Spinal cord (tissue), 10 donors: ENCODE measurements at places on chromosomes 1 and 21. TPM values are rescaled to one million over a fixed set of nuclear protein-coding genes. Genes with fewer than 3 reads are reported as not detected.

The UBL4B gene
- not detected for total RNA-seq

The JAM2 gene
- total RNA-seq = 104 TPM

The PRR9 gene
- not detected for total RNA-seq

The RASSF5 gene
- 13.7 TPM for total RNA-seq

The LAMTOR2 gene
- 76.8 TPM for total RNA-seq

The KAZN gene
- 17.8 TPM for total RNA-seq

DNA sequence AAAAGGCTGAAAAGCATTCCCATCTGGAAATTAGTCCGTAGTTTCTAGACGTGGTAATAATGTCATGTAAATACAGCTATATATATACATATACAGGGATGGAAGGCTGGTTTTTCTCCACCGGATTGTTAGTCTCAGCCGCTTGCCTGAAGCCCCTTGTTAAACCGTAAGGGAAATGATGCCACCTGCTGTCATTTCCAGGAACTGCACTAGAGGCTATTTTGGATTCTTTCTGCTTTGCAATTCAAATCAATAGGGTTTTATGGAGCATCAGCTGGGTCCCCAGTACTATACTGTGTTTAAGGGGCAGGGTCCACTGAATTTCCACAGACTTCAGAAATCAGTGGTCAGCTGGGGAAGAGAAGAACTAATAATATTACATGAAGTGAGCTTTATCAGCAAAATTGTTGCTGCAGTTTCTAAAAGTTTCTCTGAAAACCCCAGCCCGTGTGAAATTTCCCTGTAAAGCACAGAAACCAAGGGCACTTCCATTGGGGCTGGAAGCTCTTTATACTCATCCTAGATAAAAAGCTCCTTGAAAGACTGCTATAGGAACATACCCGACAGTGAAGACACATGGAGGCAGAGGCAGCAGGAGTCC lies 33.8 kb upstream of the MPZL1 start:
- no peak overlapping the region for H3K27ac ChIP-seq
- H3K36me3 ChIP-seq = no peaks in the 10 kb centered on the region
- peak; percentile 83 for DNase-seq

GRCh38 chr1:212457740-212458338 lies 25.1 kb downstream of the NENF start:
- peaks cover 2% of the 10 kb centered on the region for H3K36me3 ChIP-seq
- peaks cover 23% of the 10 kb centered on the region for H3K4me1 ChIP-seq
- H3K27me3 ChIP-seq = no peaks in the 10 kb centered on the region

DNA sequence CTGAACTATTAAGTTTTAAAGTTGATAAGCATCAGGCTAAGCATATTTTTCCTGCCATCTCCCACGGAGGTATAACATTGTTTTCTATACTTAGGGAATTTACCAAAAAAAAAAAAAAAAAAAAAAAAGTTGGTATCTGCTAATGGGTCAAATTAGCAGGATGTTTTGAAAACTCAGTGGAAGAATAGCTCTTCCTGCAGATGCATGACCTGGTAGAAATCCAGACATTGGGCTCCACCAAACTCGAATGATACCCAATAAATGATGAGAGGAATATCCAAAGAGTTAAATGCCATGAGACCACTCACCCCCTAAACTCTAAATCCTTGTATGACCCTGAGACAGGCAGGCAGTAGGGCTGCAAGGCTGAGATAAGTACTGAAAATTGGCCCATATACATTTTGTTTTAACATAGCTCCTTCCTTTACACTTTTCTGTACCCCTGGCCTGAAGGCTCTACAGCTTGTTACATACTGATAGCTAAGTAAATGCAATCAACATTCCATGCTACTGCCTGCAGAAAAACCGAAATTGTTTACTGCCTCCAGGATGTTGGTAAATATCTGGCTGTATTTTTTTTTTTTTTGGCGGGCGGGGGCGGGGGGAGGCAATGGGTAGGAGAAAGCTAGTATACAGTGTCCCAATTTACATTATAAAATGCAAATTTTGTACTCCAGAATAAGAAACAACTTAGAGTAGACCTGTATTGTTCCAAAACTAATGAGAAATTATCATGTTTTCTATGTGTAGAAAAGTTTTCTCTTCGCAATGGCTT lies 57.6 kb downstream of the NFIA start:
- no peaks in the 10 kb centered on the region for H3K36me3 ChIP-seq
- peaks cover 12% of the 10 kb centered on the region for H3K4me1 ChIP-seq
- H3K4me3 ChIP-seq = no peak overlapping the region
- no peak for DNase-seq
- H3K27me3 ChIP-seq = no peaks in the 10 kb centered on the region

DNA sequence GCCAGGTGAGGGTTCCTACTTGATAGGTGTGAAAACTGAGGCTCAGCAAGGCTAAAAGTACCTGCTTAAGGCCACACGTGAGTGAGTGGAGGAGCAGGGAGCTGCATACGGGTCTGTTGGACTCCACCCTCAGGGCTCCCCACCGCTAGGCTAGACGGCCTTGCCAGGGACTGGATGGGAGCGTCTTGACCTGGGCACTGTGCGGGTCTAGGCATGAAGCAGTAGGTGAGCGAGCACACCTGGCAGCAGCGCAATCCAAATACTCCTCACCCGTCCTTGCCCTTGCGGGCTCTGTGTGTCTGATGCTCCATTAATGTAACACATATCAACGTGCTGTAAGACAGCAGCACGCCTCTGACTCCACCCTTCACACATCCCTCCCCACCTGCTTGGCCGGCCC lies 94.0 kb downstream of the LACTBL1 start:
- H3K36me3 ChIP-seq = peaks cover 63% of the 10 kb centered on the region
- no peak overlapping the region for H3K4me3 ChIP-seq
- no peak for DNase-seq

DNA sequence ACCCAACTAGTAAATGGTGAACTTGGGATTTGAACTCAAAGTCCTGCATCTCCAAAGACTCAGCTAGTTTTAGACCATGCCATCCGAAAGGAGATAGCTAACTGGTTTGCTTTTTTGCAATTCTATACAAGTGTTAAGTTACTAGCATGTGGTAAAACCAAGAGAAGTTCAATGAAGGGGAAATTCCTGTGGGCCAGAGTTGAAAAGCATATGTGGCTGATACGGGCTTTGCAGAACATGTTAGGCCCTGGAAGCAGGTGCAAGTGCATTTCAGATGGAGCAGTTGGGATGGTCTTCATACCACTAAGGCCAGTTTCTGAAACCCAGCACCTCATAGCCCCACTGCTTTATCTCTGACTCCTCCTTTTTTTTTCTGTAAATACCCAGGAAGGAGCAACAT lies 620.9 kb downstream of the PLPP3 start:
- no peak overlapping the region for H3K4me3 ChIP-seq
- no peak for DNase-seq
- no peaks in the 10 kb centered on the region for H3K27me3 ChIP-seq
- H3K36me3 ChIP-seq = no peaks in the 10 kb centered on the region
- no peaks in the 10 kb centered on the region for H3K4me1 ChIP-seq

- DNase-seq = no peak
- H3K27ac ChIP-seq = no peak overlapping the region
- no peaks in the 10 kb centered on the region for H3K27me3 ChIP-seq
- no peak overlapping the region for H3K4me3 ChIP-seq
These were observed 86.9 kb downstream of the SMYD2 start for GRCh38 chr1:214367841-214368240.

- H3K27ac ChIP-seq = no peak overlapping the region
These were observed 126.5 kb downstream of the SPATA46 start for GRCh38 chr1:162250004-162250730.

DNA sequence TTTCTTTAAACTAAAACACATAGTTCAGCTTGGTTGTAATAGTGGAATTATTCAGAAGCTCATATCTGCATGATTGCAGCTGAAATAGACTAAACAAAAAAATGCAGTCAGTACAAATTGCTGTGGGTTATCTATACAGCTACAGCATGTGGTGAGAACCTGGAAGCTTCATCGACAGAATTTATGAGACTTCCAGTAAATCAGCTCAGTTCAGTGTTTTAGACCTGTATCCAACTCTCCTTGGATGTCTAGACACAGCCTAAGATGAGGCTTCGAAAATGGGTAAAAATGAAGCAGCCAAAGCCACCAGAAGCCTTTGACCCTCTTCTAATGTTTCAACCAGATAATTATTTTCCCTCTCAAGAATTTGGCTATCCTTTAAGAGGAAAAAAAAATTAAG lies 127.1 kb upstream of the C1orf105 start:
- DNase-seq = no peak
- H3K27me3 ChIP-seq = no peaks in the 10 kb centered on the region
- no peaks in the 10 kb centered on the region for H3K36me3 ChIP-seq

GRCh38 chr1:40090652-40091355 lies 6.2 kb downstream of the PPT1 start:
- H3K36me3 ChIP-seq = peaks cover 30% of the 10 kb centered on the region
- H3K4me3 ChIP-seq = no peak overlapping the region
- no peak for DNase-seq
- no peaks in the 10 kb centered on the region for H3K27me3 ChIP-seq
- H3K27ac ChIP-seq = no peak overlapping the region

- DNase-seq = no peak
- H3K4me1 ChIP-seq = no peaks in the 10 kb centered on the region
- H3K36me3 ChIP-seq = peaks cover 80% of the 10 kb centered on the region
- no peak overlapping the region for H3K4me3 ChIP-seq
- H3K27ac ChIP-seq = no peak overlapping the region
These were observed 18.8 kb downstream of the EMC1 start for GRCh38 chr1:19232524-19232846.

- DNase-seq = no peak
- H3K27me3 ChIP-seq = no peaks in the 10 kb centered on the region
- no peak overlapping the region for H3K4me3 ChIP-seq
- no peak overlapping the region for H3K27ac ChIP-seq
These were observed 71.0 kb downstream of the RALGPS2 start for GRCh38 chr1:178796013-178796412.

- no peaks in the 10 kb centered on the region for H3K36me3 ChIP-seq
- no peaks in the 10 kb centered on the region for H3K27me3 ChIP-seq
- no peak overlapping the region for H3K4me3 ChIP-seq
- H3K27ac ChIP-seq = no peak overlapping the region
- peak; percentile 85 for DNase-seq
- no peaks in the 10 kb centered on the region for H3K4me1 ChIP-seq
These were observed 75.1 kb downstream of the DTL start for GRCh38 chr1:212110617-212111016.

- no peak overlapping the region for H3K27ac ChIP-seq
- no peak overlapping the region for H3K4me3 ChIP-seq
- peaks cover 43% of the 10 kb centered on the region for H3K4me1 ChIP-seq
- peak; percentile 60 for DNase-seq
- H3K36me3 ChIP-seq = peaks cover 44% of the 10 kb centered on the region
These were observed 8.5 kb downstream of the MEX3A start for GRCh38 chr1:156073740-156074139.

- no peak overlapping the region for H3K27ac ChIP-seq
- DNase-seq = no peak
- H3K4me3 ChIP-seq = no peak overlapping the region
These were observed 218.0 kb downstream of the ZP4 start for GRCh38 chr1:237672748-237673147.

- DNase-seq = peak; percentile 36
- H3K27me3 ChIP-seq = no peaks in the 10 kb centered on the region
- no peaks in the 10 kb centered on the region for H3K4me1 ChIP-seq
These were observed 39.6 kb downstream of the UCHL5 start for GRCh38 chr1:193019442-193020026.

- no peaks in the 10 kb centered on the region for H3K4me1 ChIP-seq
- H3K27me3 ChIP-seq = no peaks in the 10 kb centered on the region
- peaks cover 19% of the 10 kb centered on the region for H3K36me3 ChIP-seq
- no peak overlapping the region for H3K4me3 ChIP-seq
These were observed 25.2 kb upstream of the AGO1 start for GRCh38 chr1:35857830-35858229.

DNA sequence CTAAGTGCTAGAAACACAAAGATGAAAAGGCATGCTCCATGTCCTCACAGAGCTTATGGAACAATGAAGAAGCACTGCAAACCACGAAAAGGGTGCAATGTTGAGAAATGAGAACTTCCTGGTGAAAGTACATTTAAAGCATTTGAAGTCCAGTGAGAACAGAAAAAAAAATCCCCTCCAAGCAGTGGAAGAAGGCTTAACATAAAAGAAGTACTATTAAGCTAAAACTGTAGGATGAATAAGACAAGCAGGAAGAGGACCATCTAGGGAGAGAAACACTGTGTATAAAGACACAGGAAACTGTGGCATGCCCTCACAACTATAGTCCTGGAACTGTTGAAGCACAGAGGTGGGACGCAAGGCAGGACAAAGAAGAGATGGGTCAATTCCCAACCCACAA lies 10.0 kb downstream of the TP53BP2 start:
- no peak overlapping the region for H3K27ac ChIP-seq
- no peaks in the 10 kb centered on the region for H3K27me3 ChIP-seq
- H3K4me3 ChIP-seq = no peak overlapping the region
- H3K4me1 ChIP-seq = peaks cover 4% of the 10 kb centered on the region

GRCh38 chr21:43295066-43295958 lies 126.5 kb downstream of the CRYAA start:
- H3K36me3 ChIP-seq = no peaks in the 10 kb centered on the region
- DNase-seq = no peak
- no peak overlapping the region for H3K4me3 ChIP-seq
- H3K4me1 ChIP-seq = peaks cover 28% of the 10 kb centered on the region

GRCh38 chr1:245440922-245441321 lies 286.1 kb downstream of the KIF26B start:
- no peaks in the 10 kb centered on the region for H3K27me3 ChIP-seq
- H3K4me1 ChIP-seq = peaks cover 12% of the 10 kb centered on the region
- no peak overlapping the region for H3K4me3 ChIP-seq

DNA sequence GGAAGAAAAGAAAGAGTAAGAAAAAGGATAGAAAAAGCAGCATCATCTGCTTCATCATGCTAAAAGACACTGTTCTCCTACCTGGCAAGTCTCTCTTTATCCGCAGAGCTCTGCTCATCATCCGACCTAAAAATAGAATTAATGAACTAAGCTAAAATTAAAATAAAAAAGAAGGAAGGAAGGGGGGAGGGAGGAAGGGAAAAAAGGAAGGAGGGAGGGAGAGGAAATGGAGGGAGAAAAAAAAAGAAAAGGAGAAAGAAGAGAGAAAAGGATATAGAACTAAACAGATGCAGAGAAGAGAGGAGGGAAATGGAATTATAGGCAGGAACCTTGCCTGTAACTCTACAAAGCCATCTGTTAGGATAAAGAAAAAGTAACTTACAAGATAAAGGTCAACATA lies 34.1 kb downstream of the ARNT start:
- H3K27me3 ChIP-seq = no peaks in the 10 kb centered on the region
- peaks cover 10% of the 10 kb centered on the region for H3K36me3 ChIP-seq
- H3K4me3 ChIP-seq = no peak overlapping the region
- no peak for DNase-seq
- H3K4me1 ChIP-seq = no peaks in the 10 kb centered on the region
